ENCODE measurements at places on chromosomes 11 and 22.

DNA sequence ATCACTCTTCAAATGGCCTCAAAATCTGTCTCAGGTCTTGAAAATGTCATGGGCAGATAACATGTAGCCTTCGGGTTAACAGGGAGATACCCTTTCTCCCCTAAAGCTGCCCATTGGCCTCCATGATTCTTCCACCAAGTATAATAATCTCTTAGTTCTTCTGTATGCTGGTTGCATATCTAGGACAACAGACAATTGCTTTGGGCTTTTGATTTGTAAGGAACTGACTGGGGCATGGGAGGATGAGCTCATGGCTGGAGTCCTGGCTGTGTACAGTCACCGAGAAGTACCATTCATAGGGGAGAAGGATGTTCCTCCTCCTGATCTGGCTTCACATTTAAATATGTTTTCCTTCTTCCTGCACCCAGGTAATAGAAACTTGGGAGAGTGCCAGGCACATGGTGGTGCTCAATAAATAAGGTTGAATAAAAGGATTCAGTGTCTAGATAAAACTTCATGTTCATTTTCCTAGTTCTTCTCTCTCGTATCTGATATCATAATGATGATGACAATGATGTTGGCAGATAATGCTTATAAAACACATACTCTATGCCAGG, 2.8 kb upstream of the AMPD3 start:
- DNase-seq: no peak

GRCh38 chr11:65899356-65900124, 648 bp downstream of the FOSL1 start:
- DNase-seq: no peak

DNA sequence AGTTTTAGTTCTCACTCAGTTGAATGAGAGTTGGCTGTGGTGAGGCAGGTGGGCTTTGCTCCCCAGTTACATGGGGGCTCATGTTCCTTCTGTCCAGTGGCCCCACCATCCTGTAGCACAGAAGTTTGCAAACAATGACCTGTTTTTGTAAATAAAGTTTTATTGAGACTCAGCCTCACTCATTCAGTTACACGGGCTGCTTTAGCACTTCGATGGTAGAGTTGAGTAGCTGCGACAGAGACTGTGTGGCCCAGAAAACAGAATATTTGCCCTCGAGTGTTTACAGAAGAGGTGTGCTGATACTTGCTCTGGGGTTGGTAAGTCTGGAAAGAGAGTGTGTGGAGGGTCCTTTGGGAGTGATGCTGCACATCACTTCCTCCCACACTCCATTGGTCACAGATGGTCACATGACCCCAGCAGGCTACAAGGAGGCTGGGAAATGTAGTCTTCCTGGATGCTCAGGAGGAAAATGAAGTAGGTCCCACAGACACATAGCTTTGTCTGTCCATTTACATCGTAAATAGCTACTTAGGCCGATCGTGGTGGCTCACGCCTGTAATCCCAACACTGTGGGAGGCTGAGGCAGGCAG, 34.6 kb downstream of the IFT27 start:
- DNase-seq: no peak

DNA sequence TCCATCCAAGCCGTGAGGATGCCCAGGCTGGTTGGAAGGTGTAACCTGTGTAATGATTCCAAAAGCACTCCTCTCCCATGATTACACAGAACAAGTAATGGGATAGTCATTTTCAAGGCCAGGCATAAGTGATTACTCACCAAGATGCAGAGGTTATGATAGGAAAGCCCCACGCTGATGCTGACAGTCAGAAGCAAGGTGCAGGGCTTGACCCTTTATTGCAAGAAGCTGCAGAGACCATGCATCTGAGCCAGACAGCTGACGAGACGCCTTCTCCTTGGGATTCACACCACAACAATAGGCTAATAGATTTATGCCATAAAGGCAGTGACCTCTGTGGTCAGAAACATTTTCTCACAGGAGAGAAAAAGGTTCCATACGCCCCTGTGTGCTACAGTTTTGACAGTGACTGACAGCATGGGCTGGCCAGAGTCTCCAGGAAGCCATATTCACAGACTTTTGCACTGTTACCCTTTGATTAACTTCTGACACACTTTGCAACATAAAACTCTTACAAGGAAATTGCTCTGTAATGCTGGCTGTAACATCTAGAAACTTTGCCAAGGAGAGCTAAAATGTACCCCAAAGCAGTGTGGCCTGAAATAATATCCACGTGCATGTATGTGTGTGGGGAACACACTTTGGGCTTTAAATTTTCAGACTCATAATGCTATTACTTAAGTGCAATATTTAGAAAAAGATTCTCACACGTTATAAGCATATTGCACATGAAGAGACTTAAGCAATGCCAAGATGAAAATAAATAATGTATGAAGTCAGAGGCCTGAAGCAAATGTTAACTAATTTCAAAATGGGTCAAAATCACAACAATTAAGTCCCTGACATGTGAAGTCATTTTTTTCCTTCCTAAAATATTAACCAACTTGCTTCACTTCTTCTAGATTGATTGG, 1079.0 kb upstream of the TENM4 start:
- no peak for DNase-seq

GRCh38 chr22:32042924-32043323, at the start of gene SLC5A1:
TSS of gene SLC5A1 (plus strand) at chr22:32043261. CDS start at chr22:32043282, 21 bp downstream.
- DNase-seq: peak; percentile 7

DNA sequence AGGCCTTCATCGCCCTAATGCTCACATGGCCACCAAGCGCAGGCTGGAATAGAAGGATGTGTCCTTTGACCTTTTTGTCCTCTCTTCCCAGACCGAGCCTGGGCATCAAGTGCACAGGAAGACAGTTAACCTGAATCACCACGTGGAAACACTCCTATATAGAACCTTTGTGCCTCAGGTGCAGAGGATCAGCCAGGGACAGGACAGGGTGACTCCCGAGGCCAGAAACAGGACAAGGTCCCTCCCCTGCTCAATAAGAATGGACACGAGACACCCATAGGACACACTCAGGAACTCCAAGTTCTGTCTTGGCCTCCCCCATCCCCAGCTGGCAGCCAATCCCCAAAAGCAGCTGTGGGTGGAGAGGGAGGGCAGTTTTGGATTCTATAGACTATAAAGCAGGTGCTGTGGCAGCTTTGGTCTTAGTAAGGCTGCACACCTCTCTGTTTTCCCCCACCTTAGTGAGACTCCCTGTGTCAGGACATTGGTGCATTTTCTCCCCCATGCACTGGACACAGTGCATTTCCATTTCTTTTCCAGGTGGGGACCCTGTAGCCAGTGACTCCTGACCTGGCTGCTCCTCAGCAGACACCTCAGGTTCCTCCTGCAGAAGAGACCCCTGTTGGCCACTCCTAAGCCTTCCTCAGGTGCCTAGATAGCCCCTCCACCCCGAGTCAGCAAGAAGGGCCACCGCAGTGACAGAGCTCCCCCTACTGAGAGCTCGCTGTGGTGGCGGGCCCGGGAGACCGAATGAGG, 43.6 kb upstream of the POU2AF1 start:
- DNase-seq: no peak

GRCh38 chr11:14350215-14350614, 8.8 kb downstream of the RRAS2 start:
- DNase-seq: no peak

- DNase-seq: no peak
These were observed 58.7 kb upstream of the TNRC6B start for GRCh38 chr22:40118979-40119378.

GRCh38 chr11:34632105-34632791, 11.4 kb downstream of the EHF start:
- DNase-seq: peak; percentile 12

- no peak for DNase-seq
These were observed 1.4 kb downstream of the MYOD1 start for GRCh38 chr11:17720796-17721171.

DNA sequence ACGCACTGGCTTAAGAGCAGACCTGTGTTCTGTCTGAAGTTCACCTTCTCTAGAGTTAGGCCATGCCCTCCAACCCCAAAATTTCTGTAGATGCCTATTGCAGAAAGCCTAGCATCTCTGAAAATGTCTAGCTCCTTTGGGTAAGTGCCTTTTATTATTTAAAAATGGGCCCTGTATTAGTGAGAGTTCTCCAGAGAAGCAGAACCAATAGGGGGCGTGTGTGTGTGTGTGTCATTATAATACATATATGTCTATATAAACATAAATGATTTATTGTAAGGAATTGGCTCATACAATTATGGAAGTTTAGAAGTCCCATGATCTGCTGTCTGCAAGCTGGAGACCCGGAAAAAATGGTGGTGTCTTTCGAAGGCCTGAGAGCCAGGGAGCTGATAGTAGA, 144.7 kb downstream of the TTC17 start:
- DNase-seq: no peak

- no peak for DNase-seq
These were observed 83.9 kb upstream of the TIMP3 start for GRCh38 chr22:32717337-32718240.

DNA sequence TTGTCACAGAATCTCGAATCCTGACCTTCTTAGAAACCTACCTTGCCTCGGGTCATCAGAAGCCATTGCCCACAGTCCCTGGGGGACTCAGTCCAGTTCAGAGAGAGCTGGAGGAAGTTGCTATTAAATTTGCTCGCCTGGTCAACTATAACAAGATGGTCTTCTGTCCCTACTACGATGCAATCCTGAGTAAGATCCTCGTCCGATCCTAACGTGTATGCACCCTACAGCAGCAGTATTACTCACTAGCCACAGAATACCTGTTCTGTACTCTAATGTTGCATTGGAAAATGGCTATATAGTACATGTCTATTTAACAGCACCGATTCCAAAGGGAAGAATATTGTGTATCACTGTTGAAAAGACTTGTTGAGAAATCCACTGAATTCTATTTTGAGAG, 33.1 kb downstream of the TCP11L1 start:
- no peak for DNase-seq

DNA sequence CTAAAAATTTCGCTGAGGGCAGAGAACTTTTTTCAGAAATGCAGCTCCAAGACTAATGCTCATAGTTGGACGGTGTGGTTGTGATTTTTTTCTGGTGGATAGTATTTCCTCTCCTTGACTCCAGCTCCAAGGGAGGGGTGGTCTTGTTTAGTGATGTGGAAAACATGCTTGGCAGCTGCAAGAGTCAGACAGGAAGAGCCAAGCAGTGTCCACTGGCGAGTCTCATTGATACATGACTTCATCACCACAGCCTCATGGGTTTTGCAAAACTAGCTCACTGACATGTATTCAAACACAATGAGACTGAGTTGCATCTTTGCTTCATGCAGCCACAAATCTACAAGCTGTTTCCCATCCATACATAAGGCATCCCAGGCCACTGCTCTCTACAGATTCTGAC, 7.3 kb upstream of the KCNJ1 start:
- no peak for DNase-seq

DNA sequence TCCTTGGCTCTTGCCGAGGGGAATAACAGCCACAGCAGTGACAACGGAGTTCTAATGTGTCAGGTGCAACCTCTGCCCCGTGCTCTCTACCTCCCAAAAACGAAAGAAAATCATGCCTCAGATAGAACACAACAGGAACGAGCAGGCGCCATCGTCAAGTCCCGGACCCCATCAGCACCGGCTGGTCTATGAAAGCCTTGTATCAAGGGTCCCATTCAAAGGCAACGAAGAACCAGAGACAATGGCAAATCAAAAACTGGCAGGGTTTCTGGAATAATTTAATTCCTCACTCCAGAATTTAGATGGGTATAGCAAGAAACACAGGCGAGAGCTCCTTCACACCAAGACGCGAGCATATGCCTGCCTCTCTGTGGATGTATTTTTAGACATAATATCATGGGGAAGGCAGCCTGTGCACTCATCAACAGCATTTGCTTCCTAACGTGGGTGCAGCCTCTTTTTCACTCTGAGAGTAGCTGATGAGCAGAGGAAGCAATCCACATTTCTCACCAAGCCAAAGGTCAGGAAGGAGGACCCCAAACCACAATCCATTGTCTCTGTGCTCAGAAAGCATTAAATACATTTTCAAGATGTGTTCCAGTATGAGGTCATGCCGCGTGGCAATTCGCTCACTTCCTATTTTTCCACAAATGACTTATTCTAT, 193.4 kb upstream of the BLID start:
- DNase-seq: no peak

GRCh38 chr22:26443901-26444690, 15.0 kb downstream of the ASPHD2 start:
- DNase-seq: no peak

- DNase-seq: no peak
These were observed 1.0 kb downstream of the ADAMTS15 start for GRCh38 chr11:130449310-130449990.

DNA sequence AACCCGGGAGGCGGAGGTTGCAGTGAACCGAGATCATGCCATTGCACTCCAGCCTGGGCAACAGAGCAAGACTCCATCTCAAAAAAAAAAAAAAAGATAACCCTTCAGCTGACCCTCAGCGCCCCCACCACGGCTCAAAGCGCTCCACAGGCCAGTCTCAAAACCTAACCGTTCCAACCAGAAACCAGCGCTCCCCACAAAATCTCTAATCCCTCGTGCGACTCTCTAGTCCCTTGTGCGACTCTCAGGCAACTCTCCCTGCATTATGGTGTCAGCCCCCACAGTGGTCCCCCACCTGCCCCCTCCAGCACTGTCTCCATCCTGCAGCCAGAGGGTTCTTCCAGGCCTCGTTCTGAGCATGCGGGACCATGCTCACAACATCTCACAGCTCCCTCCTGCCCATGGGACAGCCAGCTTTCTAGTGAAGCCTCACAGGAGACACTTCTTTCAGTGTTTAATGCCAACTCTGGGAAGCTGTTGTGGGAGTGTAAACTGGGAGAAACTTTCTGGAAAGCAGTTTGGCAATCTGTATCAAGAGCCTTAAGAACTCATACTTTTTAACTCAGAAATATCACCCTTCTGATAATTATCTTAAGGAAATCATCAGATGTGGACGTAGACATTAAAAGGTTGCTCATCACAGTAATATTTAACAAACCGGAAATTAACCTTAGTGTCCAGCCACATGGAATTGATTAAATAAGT, 4.2 kb upstream of the RASGRP2 start:
- no peak for DNase-seq

GRCh38 chr11:74179234-74180052, 8.4 kb downstream of the PPME1 start:
- no peak for DNase-seq

- DNase-seq: no peak
These were observed 859.4 kb upstream of the CHORDC1 start for GRCh38 chr11:91082255-91082654.

DNA sequence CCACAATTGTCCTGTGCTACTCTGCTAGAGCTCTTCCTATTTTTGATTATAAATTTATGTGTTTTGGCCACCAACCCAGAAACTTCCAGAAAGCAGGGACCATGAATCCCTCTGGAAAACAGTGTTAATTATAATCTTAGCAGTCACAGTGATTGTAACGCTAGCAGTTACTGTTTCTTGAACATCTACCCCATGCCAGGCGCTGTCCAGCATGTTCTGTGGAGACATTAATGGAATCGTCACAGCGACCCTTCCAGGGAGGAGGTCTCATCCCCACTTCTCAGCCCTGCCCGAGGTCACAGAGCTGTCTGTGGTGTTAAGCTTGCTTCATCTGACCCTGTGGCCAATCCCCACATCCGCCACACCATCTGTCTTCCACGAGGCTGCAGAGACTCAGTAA, 13.9 kb upstream of the PNPLA5 start:
- DNase-seq: no peak

GRCh38 chr22:33792832-33793231, 127.4 kb downstream of the LARGE1 start:
- no peak for DNase-seq
